Natural killer cell (primary cell): ENCODE measurements at places on chromosomes 2 and 18. TPM values are rescaled to one million over a fixed set of nuclear protein-coding genes. Genes with fewer than 3 reads are reported as not detected.
A peak's percentile ranks its signal among the peaks of the same experiment; 100 is the strongest.

DNA sequence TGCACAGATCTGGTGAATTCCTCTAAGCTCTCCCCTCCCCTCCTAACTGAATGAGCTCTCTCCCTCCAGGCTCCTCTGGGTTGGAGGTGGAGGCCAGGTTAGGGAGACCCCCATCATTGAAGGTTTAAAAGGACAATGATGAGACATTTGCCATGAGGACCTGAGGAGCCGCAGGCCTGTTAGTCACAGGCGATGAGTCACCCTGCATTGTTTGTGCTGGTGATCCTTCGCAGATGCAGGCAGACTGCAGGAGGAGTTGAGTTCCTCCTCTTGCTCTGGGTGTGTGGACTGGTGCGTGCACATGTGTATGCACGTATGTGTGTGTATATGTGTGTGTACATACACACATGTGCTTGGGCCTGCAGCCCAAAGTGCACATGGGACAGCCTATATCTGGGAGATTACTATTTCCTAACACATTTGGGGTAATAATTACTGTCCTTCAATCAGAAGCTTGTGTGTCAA is 42.0 kb downstream of the MCFD2 start:
- no peak for DNase-seq
- no peaks in the 10 kb centered on the region for H3K4me1 ChIP-seq
- no peak overlapping the region for H3K27ac ChIP-seq
- H3K4me3 ChIP-seq: no peak overlapping the region

- DNase-seq: no peak
- no peak overlapping the region for H3K27ac ChIP-seq
- H3K4me1 ChIP-seq: peaks cover 14% of the 10 kb centered on the region
- H3K27me3 ChIP-seq: peaks cover 25% of the 10 kb centered on the region
- H3K36me3 ChIP-seq: no peaks in the 10 kb centered on the region
These were observed 19.8 kb downstream of the POU3F3 start for GRCh38 chr2:104873689-104874054.

DNA sequence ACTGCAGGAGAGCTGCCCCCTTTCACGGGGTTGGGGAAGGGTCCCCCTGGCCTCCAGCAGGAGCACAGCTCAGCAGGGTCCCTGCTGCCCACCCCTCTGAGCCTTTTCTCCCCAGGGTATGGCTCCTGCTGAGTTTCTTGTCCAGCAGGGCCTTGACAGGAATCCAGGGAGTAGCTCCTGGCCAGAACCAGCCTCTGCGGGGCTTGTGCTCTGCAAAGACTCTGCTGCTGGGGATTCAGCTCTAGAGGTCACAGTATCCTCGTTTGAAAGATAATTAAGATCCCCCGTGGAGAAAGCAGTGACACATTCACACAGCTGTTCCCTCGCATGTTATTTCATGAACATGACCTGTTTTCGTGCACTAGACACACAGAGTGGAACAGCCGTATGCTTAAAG is 21.2 kb downstream of the FOSL2 start:
- H3K27me3 ChIP-seq: no peaks in the 10 kb centered on the region
- no peak overlapping the region for H3K4me3 ChIP-seq
- peak overlapping the region; percentile 38 for H3K27ac ChIP-seq
- peaks cover 62% of the 10 kb centered on the region for H3K4me1 ChIP-seq

DNA sequence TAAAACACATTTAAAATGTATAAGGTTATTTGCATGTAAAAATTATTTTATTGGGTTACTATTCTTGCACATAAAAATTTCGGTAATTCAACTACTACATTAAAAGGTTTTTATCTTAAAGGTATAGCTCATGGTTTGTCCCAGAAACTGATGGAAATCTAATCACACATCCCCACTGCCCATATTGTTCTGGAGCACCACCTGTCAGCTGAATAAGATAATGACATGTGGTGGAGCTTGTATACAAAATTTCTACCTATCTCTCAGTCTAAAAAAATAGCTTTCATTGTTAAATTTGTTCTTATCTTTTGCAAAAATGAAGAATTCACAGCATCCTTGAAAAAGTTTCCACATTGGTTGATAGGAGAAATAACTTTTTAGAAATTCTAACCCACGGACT is 18.3 kb downstream of the ERBB4 start:
- H3K27me3 ChIP-seq: no peaks in the 10 kb centered on the region
- H3K36me3 ChIP-seq: no peaks in the 10 kb centered on the region
- no peak overlapping the region for H3K4me3 ChIP-seq
- no peaks in the 10 kb centered on the region for H3K4me1 ChIP-seq

- no peak overlapping the region for H3K27ac ChIP-seq
- DNase-seq: no peak
- H3K36me3 ChIP-seq: no peaks in the 10 kb centered on the region
- H3K27me3 ChIP-seq: no peaks in the 10 kb centered on the region
- peaks cover 4% of the 10 kb centered on the region for H3K4me1 ChIP-seq
- no peak overlapping the region for H3K4me3 ChIP-seq
These were observed 16.6 kb upstream of the CEP68 start for GRCh38 chr2:65039640-65040039.

- H3K27me3 ChIP-seq: no peaks in the 10 kb centered on the region
- H3K27ac ChIP-seq: no peak overlapping the region
- no peaks in the 10 kb centered on the region for H3K4me1 ChIP-seq
- no peak overlapping the region for H3K4me3 ChIP-seq
These were observed 68.0 kb downstream of the DAW1 start for GRCh38 chr2:227939271-227940027.

- DNase-seq: no peak
- no peaks in the 10 kb centered on the region for H3K36me3 ChIP-seq
- no peak overlapping the region for H3K4me3 ChIP-seq
- H3K4me1 ChIP-seq: no peaks in the 10 kb centered on the region
- no peak overlapping the region for H3K27ac ChIP-seq
These were observed 28.4 kb downstream of the TACR1 start for GRCh38 chr2:75170889-75171288.

GRCh38 chr2:230690439-230690838 is 22.2 kb upstream of the CAB39 start:
- no peak overlapping the region for H3K27ac ChIP-seq
- DNase-seq: no peak
- H3K4me3 ChIP-seq: no peak overlapping the region
- H3K4me1 ChIP-seq: no peaks in the 10 kb centered on the region
- no peaks in the 10 kb centered on the region for H3K36me3 ChIP-seq

GRCh38 chr2:204401114-204401513 is 144.2 kb upstream of the PARD3B start:
- H3K27ac ChIP-seq: no peak overlapping the region
- DNase-seq: no peak
- no peaks in the 10 kb centered on the region for H3K27me3 ChIP-seq
- no peaks in the 10 kb centered on the region for H3K36me3 ChIP-seq
- no peak overlapping the region for H3K4me3 ChIP-seq

The SPATS2L gene
- total RNA-seq: 10.9 TPM

The ALPP gene
- total RNA-seq: 0.30 TPM

DNA sequence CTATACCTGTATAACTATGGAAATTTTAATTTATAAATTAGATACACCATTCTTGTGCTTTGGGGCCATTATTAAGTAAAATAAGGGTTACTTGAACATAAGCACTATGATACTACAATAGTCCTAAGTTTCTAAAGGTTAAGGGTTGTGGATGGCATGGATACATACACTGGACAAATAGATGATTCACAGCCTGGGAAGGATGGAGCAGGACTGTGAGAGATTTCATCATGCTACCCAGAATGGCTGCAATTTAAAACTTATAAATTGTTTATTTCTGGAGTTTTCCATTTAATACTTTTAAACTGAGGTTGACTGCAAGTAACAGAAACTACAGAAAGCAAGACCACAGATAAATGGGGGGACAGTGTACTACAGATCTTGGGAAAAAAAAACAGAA is 295.8 kb upstream of the ZNF804A start:
- H3K27ac ChIP-seq: no peak overlapping the region
- H3K36me3 ChIP-seq: no peaks in the 10 kb centered on the region
- no peak overlapping the region for H3K4me3 ChIP-seq
- H3K4me1 ChIP-seq: no peaks in the 10 kb centered on the region

DNA sequence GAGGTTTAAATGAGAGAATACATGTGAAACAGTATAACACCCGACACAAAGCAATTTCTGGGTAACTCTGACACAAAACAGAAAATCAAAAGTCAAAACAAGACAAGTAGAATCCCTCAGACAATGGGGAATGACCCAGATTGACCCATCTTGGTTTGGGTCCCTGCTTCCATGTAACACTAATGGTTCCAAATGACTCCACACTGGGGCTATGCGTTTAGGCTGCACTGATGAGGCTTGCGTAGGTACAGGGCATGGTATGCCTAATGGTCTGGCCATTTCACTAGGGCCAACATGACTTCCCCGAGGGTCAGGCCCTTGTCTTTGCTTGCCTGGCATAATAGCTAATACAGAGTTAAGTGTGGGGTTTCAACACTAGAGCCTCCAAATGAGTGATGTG is 27.2 kb upstream of the NFE2L2 start:
- no peaks in the 10 kb centered on the region for H3K36me3 ChIP-seq
- H3K27ac ChIP-seq: no peak overlapping the region
- DNase-seq: no peak
- no peaks in the 10 kb centered on the region for H3K27me3 ChIP-seq
- peaks cover 14% of the 10 kb centered on the region for H3K4me1 ChIP-seq
